ENCODE measurements at places on chromosomes 5 and 9.

DNA sequence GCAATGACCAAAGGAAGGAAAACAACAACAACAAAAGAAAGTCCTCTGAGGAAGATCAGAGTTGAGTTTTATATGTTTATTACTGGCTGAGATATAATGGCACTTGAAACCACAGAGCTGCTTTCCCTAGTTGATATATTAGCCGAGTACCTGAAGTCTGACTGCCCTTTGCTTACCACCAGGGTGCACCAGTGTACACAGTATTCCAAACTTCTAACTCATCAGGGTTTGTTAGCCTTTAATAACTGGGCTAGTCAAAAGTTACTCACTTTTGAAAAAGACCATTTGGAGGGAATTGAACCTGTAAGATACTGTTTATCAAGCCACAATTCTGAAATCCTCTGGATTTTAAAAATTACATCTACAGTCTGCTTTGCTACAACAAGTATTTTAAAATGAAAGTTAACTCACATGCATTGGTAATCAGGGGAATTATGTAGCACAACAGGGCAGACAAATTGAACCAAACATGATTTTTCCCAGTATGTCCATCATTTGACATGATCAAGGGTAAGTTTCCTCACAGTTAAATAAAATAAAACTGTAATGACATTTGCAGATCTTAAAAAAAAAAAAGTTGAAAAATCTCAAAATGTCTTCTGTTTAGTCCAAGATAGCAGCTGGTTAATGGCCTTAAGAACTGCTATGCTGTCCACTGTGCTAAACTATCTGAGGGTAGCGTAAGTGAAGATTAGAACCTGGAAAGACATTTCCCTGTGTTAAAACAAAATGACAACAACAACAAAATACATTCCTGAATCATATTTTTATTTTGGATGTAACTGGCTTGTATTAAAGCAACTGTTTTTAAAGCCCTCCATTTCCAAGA, 57.3 kb upstream of the C6 start:
- DNase-seq: peak; percentile 53

DNA sequence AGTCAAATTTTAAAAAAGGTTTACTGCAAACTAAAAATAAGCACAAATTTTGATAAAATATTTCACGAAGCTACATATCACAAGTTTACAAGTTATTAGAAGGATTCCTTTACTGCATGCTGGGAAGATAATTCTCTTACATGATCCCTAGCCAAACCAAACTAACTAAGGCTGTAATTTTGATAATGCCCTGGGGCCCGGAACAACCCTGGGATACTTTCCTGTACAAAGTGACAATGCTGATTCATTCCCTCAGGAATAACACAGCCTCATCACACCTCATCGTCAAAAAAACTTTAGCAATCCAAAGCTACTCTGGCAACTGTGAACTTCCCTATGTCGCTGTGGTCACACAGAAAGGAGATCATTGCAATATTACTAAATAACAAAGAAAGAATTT, 402.9 kb downstream of the RAB3C start:
- no peak for DNase-seq

- no peak for DNase-seq
Measured at GRCh38 chr9:35396560-35397215, 93.2 kb upstream of the RUSC2 start.

DNA sequence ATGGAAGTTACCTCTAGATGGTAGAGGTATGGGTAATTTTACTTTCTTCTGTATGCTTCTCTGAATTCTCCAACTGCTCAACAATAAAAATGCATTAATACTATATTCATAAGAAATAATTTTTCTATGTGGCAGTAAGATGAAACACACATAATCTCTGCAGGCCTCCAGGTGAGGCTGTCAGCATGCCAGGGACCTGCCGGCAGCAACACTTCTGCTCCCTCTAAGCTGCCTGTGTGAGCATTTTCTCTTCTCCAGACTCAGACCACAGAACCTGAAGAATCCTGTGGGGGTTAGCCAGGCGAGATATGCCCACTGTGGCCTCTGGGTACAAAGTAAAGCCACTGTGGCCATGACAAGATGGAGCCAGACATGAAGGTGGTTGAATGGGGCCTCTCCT, 316.3 kb downstream of the EBF1 start:
- no peak for DNase-seq

DNA sequence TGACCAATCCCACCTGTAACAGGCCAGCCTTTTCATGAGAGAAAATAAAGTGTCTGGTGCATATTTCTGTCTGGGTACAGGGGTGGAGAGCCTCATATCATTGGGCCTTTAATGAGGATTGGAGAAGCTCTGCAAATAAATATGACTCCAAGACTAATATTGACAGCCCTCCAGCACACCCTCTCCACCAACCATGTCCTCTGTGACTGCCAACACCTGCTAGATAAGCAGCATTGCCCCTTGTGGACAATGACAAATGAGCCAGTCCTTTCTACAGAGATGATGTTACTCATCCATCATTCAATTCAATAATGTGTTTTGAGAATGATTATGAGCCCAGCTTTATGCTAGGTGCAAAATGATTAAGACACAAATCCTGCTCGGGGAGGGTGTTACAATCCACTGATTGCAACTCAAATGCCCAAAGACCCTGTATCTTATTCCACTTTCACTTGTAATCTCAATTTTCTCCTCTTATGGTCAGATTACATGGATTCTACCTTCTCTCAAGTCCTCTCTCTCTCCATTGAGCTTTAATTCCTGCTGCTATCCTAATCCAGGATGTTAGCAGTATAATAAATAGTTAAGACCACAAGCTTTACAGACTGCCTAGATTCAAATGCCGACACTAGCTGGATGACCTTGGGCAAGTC, 2.1 kb upstream of the GFRA3 start:
- no peak for DNase-seq
